ENCODE measurements at places on chromosomes 16 and 17. TPM values are rescaled to one million over a fixed set of nuclear protein-coding genes. Genes with fewer than 3 reads are reported as not detected.

Gene CES5A
- total RNA-seq, result not detected

Gene SLFN11
- total RNA-seq, result 7.7 TPM

Gene CTRB1
- 7.0 TPM for total RNA-seq

Gene FOXL1
- 0.87 TPM for total RNA-seq

Gene TBX2
- total RNA-seq, result 34.1 TPM

Gene GCGR
- total RNA-seq, result 0.97 TPM

Gene CD300H
- not detected for total RNA-seq

Gene SERPINF2
- total RNA-seq, result 30.4 TPM

Gene SYT17
- 24.3 TPM for total RNA-seq

Gene FNDC8
- not detected for total RNA-seq

DNA sequence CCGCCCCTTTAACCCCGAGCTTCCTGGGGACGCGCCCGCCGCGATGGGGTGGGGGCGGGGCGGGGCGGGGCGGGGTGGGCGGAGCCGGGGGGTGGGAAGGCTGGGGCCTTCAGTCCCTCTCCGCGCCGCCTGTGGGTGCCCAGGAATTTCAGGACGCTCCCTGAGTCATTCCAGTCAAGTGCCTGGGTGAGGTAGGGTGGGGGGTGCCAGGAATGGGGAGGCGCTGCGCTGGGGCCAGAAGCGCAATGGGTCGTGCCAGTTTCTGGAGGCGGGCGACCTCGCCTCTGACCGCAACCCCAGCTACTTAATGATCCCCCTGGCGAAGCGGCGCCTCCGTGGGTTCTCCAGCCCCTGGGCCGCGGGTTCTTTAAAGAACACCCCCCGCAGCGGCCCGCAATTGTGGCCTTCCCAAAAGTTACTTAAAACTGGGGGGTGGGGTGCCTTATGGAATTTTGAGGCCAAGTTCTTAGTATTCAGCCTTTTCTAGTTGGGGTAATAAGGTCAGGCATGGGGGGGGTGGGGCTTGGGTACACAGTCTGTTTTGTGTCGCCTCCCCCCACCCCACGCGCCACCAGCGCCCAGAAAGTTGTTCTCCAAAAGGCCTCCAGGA lies 826 bp upstream of the GSE1 start:
- H3K4me1 ChIP-seq, result peaks cover 41% of the 10 kb centered on the region
- peak overlapping the region; percentile 58 for H3K4me3 ChIP-seq
- peak; percentile 87 for DNase-seq
- H3K27me3 ChIP-seq, result no peaks in the 10 kb centered on the region
- H3K36me3 ChIP-seq, result no peaks in the 10 kb centered on the region

DNA sequence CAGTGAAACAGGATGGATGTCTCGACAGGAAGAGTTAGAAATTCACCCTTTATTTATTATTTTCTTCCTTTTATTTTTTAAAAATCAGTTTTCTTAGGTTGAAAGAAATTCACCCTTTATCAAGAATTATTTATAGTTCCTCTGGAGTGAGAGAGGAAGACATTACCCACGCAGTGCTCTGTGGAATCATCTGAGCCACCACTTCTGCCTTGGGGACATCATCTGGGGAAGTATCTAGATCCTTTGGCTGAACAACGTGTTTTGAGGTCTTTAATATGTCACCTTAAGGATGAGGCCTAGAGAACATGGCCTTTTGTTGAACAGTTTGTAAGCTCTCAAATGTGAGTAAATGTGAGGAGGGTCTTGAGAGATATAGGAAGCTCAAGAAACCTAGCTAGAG lies 183.3 kb downstream of the UTP18 start:
- no peaks in the 10 kb centered on the region for H3K36me3 ChIP-seq
- H3K27ac ChIP-seq, result no peak overlapping the region
- no peak for DNase-seq
- no peak overlapping the region for H3K4me3 ChIP-seq
- H3K27me3 ChIP-seq, result no peaks in the 10 kb centered on the region

DNA sequence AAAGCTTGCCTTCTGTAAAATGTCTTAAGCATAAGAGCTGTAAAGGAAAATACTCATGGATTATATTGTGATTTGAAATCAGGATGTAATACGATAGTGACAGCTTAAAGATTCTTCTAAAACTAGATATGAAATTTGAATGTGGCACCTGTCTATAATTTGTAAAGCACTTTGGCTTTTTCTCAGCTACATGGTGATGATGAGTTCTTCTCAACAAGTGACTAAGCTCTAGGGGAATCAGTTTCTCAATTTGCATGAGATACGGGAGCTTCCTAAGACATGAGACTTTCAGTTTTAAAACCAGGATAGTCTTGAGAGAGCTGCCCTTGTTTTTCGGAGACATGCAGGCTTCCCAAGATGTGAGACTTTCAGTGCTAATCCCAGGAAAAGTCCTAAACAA lies 439.2 kb downstream of the CDH13 start:
- no peak overlapping the region for H3K27ac ChIP-seq
- no peaks in the 10 kb centered on the region for H3K36me3 ChIP-seq
- no peak for DNase-seq
- H3K4me1 ChIP-seq, result no peaks in the 10 kb centered on the region
- H3K4me3 ChIP-seq, result no peak overlapping the region
- no peaks in the 10 kb centered on the region for H3K27me3 ChIP-seq

- no peak overlapping the region for H3K27ac ChIP-seq
- no peak overlapping the region for H3K4me3 ChIP-seq
- peaks cover 13% of the 10 kb centered on the region for H3K4me1 ChIP-seq
- no peaks in the 10 kb centered on the region for H3K36me3 ChIP-seq
- no peaks in the 10 kb centered on the region for H3K27me3 ChIP-seq
- no peak for DNase-seq
Observed at GRCh38 chr17:78375401-78376151, 2.9 kb upstream of the PGS1 start.

DNA sequence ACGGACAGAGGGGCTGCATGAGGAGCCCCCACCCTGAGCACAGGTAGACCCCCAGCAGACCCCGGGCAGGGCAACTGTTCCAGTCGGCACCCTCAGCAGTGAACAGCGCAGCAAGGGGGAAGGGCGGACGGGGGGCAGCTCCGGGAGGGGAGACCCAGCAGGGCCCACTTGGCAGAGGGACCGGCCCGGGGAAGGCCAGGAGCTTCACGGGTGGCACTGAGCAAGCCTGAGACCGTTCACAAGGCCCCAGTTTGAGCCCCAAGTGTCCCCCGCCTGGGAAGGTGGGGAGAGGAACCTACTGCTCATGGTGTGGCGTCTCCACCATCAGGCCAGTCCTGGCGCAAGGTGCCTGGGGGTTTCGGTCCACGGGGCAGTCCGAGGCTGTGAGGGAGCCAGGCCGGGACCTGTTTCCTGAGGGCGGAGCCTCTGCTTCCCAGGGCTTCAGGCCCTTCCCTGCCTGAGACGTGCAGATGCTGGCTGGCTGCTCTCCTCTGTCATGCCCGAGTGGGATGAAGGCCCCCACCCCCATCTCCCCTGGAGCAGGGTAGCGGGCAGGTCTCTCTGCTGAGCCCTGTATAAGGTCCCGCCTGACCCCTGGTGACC lies 54.4 kb upstream of the GNG13 start:
- H3K36me3 ChIP-seq, result no peaks in the 10 kb centered on the region
- DNase-seq, result no peak
- H3K27me3 ChIP-seq, result no peaks in the 10 kb centered on the region
- no peak overlapping the region for H3K4me3 ChIP-seq
- no peaks in the 10 kb centered on the region for H3K4me1 ChIP-seq

GRCh38 chr17:47846716-47847340 lies 4.1 kb downstream of the SP6 start:
- no peak for DNase-seq
- H3K27me3 ChIP-seq, result peaks cover 5% of the 10 kb centered on the region
- H3K4me3 ChIP-seq, result no peak overlapping the region

- peak; percentile 72 for DNase-seq
- H3K4me1 ChIP-seq, result no peaks in the 10 kb centered on the region
- H3K27me3 ChIP-seq, result no peaks in the 10 kb centered on the region
- H3K4me3 ChIP-seq, result no peak overlapping the region
- peak overlapping the region; percentile 31 for H3K27ac ChIP-seq
Observed at GRCh38 chr17:72618001-72618509, 474.4 kb downstream of the SLC39A11 start.

GRCh38 chr17:44222112-44222869 lies 2.8 kb upstream of the UBTF start:
- H3K36me3 ChIP-seq, result no peaks in the 10 kb centered on the region
- peaks cover 5% of the 10 kb centered on the region for H3K4me1 ChIP-seq

DNA sequence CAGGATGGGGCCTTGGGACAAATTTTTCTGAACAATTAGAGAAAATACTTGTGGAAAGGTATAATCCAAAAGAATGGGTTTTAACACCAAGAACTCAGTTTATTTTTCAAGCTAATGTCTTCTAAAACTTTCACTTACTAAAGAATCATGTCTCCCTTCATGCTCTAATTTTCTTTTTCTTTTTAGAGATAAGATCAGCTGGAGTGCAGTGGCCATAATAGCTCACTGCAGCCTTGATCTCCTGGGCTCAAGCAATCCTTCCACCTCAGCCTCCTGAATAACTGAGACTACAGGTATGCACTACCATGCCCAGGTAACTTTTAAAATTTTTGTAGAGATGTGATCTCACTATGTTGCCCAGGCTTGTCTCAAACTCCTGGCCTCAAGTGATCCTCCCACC lies 5.5 kb downstream of the OR4D1 start:
- DNase-seq, result no peak
- H3K4me1 ChIP-seq, result no peaks in the 10 kb centered on the region
- no peak overlapping the region for H3K4me3 ChIP-seq
- no peak overlapping the region for H3K27ac ChIP-seq

DNA sequence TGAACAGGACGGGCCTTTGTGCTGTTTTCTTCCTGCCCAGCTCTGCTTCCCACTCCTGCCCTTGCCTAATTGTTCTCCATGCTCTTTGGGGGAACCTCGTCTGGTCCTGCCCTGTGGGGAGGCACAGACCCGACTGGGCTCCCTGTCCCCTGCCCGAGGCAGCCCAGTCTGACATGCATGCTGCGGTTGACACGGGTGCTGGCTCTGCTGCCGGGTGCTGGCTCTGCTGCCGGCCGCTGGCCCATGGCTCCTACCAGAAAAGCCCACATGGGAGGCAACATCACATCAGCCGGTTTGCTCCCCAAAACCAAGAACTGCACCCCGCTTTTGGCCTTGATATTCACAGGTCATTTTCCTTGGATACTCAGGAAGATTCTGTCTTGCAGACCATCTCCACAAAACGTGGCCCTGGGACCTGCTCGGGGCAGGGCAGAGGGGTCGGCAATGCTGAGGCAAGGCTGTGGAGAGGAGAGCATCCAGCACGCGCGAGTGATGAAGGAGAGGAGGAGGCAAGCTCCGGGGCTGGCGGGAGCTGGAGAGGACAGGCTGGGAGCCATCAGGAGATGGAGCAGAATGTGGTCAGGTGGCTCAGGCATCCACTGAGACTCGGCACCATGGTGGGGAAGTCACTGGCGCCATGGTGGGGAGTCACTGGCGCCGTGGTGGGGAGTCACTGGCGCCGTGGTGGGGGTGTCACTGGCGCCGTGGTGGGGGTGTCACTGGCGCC lies 31.6 kb downstream of the RBFOX3 start:
- no peak overlapping the region for H3K27ac ChIP-seq
- no peaks in the 10 kb centered on the region for H3K36me3 ChIP-seq
- no peaks in the 10 kb centered on the region for H3K4me1 ChIP-seq
- no peaks in the 10 kb centered on the region for H3K27me3 ChIP-seq

DNA sequence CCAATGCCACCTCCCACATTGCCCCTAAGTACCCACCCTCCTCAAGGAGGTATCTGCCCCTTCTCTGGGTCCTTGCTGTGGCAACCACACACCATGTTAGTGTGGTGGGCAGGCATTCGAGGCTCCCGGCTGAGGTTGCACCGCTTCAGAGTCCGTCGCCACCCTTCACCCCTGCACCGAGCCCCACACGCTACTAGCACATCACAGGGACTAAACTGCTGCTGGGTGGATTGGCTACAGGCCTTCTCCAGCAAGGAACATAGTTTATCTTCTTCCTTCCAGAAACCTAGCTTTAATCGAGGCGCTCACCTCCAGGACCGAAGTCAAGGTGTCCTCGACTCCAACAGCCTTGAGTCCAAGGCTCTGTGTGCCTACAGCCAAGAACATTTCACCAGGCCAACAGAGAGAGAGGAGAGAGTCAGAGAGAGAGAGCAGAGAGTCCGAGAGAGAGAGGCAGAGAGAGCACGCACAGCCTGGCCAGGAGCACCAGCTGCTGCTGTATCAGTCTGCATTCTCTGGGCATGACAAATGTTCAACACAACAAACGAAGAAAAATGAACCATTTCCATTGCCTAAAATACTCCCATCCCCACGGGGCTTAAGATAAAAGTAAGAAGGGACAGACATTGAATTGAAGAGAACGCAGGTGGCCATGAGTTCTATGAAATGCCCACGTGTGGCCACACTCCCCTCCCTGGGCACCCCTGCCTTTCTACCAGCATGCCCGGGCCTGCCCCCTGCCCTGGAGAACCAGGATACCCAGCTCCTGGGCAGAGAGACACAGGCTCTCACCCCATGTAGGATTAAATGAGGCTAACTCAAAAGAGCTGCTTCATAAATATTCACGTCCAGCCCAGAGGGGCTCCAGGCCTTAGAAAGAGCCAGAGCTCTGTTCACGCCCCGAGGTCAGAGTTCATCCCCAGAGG lies 94.9 kb downstream of the RBFOX3 start:
- no peak overlapping the region for H3K4me3 ChIP-seq
- peaks cover 14% of the 10 kb centered on the region for H3K27me3 ChIP-seq
- no peak overlapping the region for H3K27ac ChIP-seq
- no peaks in the 10 kb centered on the region for H3K36me3 ChIP-seq
- no peaks in the 10 kb centered on the region for H3K4me1 ChIP-seq

GRCh38 chr17:78651554-78651953 lies 74.4 kb upstream of the DNAH17 start:
- H3K27me3 ChIP-seq, result no peaks in the 10 kb centered on the region
- DNase-seq, result no peak

- peak within 1 kb of the TSS; percentile 43 for H3K4me3 ChIP-seq
- peak; percentile 93 for DNase-seq
- H3K36me3 ChIP-seq, result no peaks in the 10 kb centered on the region
- no peaks in the 10 kb centered on the region for H3K27me3 ChIP-seq
- peak within 1 kb of the TSS; percentile 69 for H3K27ac ChIP-seq
- peaks cover 7% of the 10 kb centered on the region for H3K4me1 ChIP-seq
Observed at GRCh38 chr17:78359997-78360370, at the start of gene SOCS3. SOCS3 (minus strand) TSS chr17:78360077; CDS start chr17:78359095, 982 bp downstream.

DNA sequence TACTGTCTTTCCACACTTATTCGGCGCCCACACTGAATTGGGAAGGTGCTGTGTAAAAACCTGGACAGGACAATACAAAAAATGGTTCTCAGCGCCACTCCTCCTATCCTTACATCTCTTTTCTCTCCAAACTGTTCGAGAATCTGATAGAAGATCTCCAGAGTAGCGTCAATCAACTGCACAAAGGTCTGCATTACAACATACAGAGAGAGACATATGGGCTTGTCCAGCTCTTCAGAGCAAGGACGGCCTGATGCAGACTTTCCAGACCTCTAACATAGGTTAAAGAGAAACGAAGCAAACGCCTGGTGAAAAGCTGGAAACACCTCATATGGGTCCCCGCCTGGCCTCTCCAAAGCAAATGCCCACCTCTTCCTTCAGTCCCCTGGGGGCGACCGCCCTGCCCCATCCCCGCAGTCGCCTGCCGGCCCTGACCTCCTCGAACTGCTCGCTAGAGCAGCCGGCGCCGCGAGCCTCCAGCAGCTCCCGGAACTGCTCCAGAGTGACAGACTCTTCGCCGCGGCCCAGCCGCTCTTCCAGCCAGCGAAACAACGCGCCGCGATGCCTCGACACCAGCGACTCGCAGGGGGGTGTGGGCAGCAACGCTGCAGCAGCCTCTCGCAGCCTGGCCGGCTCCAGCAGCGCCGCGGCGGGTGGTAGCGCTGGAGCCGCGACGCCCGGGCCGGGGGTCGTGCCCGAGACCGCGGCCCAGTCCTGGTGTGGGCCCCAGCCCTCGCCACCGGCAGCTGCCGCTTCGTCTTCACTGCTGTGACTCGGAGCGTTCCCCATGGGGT lies 526 bp downstream of the ZZEF1 start:
- peak overlapping the region; percentile 98 for H3K4me3 ChIP-seq
- H3K27ac ChIP-seq, result peak overlapping the region; percentile 99

GRCh38 chr17:70961341-70961740 lies 792.0 kb downstream of the KCNJ2 start:
- no peaks in the 10 kb centered on the region for H3K27me3 ChIP-seq
- no peak overlapping the region for H3K4me3 ChIP-seq
- no peaks in the 10 kb centered on the region for H3K36me3 ChIP-seq
- H3K27ac ChIP-seq, result no peak overlapping the region
